ENCODE measurements at places on chromosomes 1 and 21.

GRCh38 chr1:18816808-18817207 is 42.7 kb downstream of the TAS1R2 start:
- no peaks in the 10 kb centered on the region for H3K4me1 ChIP-seq
- no peaks in the 10 kb centered on the region for H3K36me3 ChIP-seq
- DNase-seq, result no peak
- H3K27ac ChIP-seq, result no peak overlapping the region
- no peak overlapping the region for H3K4me3 ChIP-seq

GRCh38 chr1:15742339-15742801 is at the start of gene TMEM82:
Gene TMEM82 (plus strand): TSS chr1:15742499. CDS start chr1:15742560, 61 bp downstream.
- H3K36me3 ChIP-seq, result no peaks in the 10 kb centered on the region
- DNase-seq, result no peak
- no peak within 1 kb of the TSS for H3K4me3 ChIP-seq
- H3K27ac ChIP-seq, result no peak within 1 kb of the TSS
- no peaks in the 10 kb centered on the region for H3K27me3 ChIP-seq

- 0 out of 2 replicates have a peak, but pooled peaks cover 4% of the 10 kb centered on the region for H3K4me1 ChIP-seq
- no peak overlapping the region for H3K27ac ChIP-seq
- no peaks in the 10 kb centered on the region for H3K27me3 ChIP-seq
These were observed 853 bp upstream of the DOP1B start for GRCh38 chr21:36155603-36156338.

- peak overlapping the region; percentile 90 for H3K27ac ChIP-seq
- H3K36me3 ChIP-seq, result no peaks in the 10 kb centered on the region
- peaks cover 26% of the 10 kb centered on the region for H3K4me1 ChIP-seq
- peak overlapping the region; percentile 75 for H3K4me3 ChIP-seq
- DNase-seq, result peak; percentile 88
These were observed 809 bp downstream of the SYT11 start for GRCh38 chr1:155859881-155860871.

GRCh38 chr21:31724552-31724951 is 7.4 kb downstream of the SCAF4 start:
- H3K36me3 ChIP-seq, result no peaks in the 10 kb centered on the region
- H3K27ac ChIP-seq, result no peak overlapping the region
- H3K27me3 ChIP-seq, result no peaks in the 10 kb centered on the region
- peaks cover 10% of the 10 kb centered on the region for H3K4me1 ChIP-seq

DNA sequence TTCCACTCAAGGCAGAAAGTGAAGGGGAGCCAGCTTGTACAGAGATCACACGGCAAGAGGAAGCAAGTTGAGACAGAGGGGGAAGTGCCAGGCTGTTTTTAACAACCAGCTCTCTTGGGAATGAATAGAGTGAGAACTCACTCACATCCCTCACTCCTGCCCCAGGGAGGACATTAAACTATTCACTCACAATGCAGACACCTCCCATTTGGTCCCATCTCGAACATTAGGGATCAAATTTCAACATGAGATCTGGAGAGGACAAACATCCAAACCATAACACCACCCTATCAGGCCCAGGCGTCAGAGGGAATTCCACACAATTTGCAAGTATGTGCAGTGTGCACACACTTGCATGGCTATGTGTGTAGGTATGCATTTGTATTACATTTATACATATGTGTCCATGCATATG is 62.7 kb downstream of the DMAP1 start:
- DNase-seq, result peak; percentile 41
- no peak overlapping the region for H3K27ac ChIP-seq
- H3K27me3 ChIP-seq, result no peaks in the 10 kb centered on the region
- no peaks in the 10 kb centered on the region for H3K36me3 ChIP-seq
- H3K4me3 ChIP-seq, result no peak overlapping the region
